ENCODE measurements at places on chromosomes 1 and 21.

- no peak for DNase-seq
Measured at GRCh38 chr1:156138458-156138867, 14.9 kb upstream of the SEMA4A start.

DNA sequence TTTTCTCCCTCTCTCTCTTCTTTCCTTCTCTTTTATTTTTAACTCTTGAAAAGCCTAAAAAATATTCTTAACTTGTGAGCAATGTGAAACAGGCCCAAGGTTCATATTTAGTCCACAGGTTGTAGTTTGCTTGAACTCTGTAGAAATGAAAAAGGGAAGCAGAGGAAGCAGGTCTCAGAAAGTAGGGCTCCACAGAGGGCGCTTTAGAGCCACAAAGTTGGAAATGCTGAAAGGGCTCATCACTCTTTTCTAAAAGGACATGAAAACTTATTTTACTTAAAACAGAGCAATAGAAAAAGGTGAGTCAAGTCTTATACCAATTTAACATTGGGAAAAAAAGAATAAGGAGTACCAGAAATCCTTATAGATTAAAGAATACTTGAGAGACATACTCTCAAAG lies 247.0 kb downstream of the USP25 start:
- no peak for DNase-seq

DNA sequence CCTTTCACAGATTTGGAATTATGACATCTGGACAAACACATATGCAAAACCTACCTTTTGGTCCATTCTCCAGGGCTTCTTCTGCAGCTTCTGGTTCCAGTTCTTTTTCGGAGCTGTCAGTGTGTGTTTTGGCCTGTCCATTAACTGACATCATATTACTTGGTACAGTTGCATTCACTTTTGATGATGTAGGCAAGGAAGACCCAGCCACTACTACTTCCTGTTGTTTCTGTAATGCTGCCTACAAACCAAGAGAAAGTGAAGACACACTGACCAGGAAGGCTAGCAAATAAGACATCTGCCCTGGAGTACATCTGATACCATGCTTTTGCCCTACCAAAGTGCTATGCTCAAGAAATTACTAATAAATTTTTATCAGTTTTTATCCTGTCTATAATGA lies 31.9 kb downstream of the ACBD3 start:
- no peak for DNase-seq

- no peak for DNase-seq
Measured at GRCh38 chr1:75901371-75901770, 30.8 kb downstream of the ASB17 start.

DNA sequence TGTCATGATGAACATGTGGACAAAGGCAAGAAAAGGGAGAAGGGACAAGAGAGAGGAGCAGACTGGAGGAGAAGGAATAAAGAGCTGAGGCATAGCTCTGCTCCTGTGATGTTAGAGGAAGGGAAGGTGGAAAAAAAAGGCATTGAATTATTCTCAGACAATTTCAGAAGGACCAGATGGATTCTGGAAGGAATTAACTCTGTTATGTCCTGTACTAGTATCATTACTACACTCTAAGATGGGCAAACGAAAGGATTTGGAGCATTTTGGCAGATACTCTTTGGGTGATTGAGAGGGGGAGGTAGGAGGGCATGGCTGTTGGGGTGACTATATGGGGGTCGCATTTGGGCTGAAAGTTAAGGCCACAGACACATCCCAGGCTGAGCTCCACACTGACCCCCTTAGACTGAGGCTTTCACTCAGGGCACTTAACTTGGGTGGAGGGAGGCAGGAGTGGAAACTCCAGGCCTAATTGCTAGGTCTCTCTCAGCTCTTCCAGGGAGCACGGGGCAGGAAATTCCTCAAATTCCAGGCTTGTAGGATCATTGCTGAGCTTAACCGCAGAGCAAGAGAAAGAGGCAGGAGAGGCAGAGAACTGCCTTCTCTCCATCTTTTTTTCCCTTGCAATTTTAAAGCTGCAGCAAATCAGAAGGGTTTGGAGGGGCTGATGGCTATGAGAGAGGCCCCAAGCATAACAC lies 25.9 kb downstream of the KIRREL1 start:
- no peak for DNase-seq

GRCh38 chr1:23930861-23931490 lies 17.8 kb upstream of the CNR2 start:
- DNase-seq: no peak

GRCh38 chr1:61620536-61620935 lies 104.4 kb downstream of the TM2D1 start:
- DNase-seq: no peak

DNA sequence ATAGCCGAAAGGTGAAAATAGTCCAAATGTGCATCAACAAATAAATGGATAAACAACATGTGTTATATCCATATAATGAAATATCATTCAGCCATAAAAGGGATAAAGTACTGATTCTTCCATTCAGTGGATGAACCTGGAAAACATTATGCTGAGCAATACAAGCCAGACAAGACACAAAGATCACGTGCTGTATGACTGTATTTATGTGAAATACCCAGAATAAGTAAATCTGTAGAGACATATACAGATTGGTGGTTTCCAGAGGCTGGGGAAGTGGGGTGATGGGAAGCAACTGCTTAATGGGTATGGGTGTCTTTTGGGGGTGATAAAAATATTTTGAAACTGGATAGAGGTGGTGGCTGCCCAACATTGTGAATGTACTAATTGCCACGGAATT lies 13.3 kb upstream of the GSTM4 start:
- DNase-seq: no peak

- no peak for DNase-seq
Measured at GRCh38 chr1:180909462-180909976, 3.2 kb upstream of the KIAA1614 start.

- no peak for DNase-seq
Measured at GRCh38 chr1:212782422-212783154, 9.0 kb downstream of the NSL1 start.

DNA sequence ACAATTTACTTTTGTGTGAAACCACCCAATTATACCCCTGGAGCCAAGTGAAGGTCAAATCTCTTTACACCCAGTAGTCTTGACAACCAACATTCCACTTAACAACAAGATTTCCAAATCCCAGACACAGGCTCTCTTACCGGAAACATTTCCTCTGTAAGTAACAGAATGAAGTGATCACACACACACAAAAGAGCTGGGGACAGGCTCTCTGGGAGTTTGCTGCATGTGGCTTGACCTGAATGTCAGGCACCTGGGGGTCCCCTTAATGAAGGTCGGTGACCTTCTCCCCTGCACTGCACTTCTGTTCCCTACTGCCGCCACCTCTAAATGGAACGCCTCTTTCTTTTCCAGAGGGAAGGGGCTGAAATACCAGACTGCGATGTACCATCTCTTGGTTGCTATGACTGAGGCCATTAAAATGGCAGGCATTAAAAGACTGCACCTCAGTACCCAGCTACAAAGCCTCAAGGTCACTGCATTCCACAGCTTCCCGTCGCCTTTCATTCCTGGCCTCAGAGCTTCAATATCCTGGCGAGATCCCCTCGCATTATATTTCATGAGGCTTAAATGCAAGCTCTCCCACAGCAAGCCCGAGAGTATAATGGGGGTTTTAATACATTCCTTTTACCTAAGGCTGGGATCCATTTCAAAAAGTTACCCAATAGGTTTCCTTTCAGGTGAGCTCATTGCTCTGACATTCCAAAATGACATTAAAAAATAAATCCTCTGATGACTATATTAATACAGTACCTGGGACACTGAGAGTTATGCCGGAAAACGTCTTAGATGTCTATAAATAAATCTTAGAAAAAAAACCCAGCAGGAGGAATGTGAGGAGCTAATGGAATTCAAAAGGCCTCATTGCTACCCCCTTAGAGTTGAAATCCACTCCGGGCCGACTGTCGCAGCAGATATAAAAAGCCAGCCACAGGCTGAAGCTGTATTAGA lies 90.9 kb upstream of the DIRAS3 start:
- no peak for DNase-seq

GRCh38 chr1:75643460-75643859 lies 32.5 kb upstream of the SLC44A5 start:
- no peak for DNase-seq

DNA sequence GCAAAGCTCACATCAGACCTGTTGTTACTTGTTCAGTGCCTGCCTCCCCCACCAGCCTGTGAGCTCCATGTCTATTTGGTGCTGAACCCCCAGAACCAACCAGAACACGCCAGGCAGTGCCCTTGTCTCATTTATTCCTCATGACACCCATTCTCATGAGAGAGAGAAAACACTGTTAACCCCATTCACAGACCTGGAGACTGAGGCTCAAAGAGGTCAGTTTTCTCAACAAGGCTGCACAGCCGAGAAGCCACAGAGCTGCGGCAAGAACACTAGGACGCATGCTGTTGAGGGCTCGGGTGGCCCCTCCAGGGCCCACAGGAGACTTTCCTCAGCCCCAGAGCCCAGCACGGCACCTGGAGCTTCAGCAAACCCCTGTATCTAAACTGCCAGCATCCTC lies 13.1 kb downstream of the KCNN3 start:
- no peak for DNase-seq

DNA sequence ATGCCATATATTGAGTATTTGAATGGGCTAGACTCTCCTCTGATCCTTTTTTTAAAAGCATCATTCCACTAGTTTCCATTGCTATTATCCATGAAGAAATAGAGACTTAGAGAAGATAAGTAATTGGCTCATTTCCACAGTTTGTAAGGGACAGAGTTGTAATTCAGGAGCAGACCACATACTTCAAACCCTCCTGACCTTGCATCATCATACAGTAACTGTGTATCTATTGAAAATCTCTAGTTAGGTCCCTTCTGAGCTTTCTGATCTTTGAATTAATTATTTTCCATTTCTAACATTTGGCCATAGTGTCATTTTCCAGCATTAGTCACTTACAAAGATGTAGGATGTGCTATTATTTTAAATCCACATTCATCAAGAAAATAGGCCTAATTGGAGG lies 386.5 kb upstream of the ST6GALNAC5 start:
- no peak for DNase-seq

DNA sequence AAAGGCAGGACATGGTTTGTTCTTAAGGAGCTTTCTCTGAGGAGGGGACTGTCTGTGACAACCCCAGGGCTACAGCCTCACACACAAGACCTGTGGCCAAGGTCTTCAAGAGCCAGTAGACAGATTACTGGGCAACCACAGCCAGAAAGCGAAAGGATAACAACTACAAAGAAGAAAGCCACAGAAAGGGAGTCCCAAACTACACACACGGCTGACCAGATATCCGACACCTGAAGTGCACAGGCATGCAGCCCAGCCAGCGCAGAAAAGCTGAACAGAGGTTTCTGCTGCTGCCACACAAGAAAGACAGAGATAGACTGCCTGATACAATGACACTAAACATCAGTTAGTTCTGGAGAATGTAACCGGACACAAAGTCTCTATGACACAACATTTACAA lies 21.4 kb upstream of the NADK start:
- DNase-seq: no peak

GRCh38 chr21:35359076-35359475 lies 310.0 kb upstream of the RUNX1 start:
- no peak for DNase-seq

GRCh38 chr1:19373211-19374082 lies 61.3 kb downstream of the SLC66A1 start:
- no peak for DNase-seq

- no peak for DNase-seq
Measured at GRCh38 chr1:113565621-113566020, 175.3 kb downstream of the MAGI3 start.

DNA sequence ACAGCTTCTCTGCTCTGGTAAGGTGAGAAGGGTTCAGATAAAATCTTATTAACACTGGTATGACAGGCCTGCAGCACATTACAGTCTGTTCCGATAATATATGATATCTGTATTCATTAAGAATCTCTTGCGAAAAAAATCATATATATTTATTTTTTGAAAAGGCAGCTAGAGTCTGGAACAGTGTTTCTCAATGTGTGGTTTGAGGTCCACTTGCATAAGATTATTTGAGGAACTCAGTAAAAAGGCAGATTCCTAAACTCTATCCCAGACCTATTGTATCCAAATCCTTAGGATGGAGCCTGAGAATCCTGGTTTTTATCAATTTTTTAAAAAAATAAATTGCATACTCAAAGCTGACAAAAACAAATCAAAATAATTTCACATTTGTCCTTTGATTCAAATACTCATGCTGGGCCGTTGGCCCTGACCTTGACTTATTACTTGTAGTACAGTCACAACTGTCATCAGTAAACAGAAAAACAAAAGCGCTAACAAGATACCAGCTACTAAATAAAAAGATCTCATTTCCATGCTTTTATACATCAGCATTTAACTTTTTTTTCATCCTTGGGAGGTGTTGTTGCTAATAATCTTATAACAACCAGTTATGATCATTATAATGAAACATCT lies 60.6 kb downstream of the RGS2 start:
- no peak for DNase-seq

GRCh38 chr1:11473491-11474034 lies 5.4 kb upstream of the DISP3 start:
- peak; percentile 8 for DNase-seq

DNA sequence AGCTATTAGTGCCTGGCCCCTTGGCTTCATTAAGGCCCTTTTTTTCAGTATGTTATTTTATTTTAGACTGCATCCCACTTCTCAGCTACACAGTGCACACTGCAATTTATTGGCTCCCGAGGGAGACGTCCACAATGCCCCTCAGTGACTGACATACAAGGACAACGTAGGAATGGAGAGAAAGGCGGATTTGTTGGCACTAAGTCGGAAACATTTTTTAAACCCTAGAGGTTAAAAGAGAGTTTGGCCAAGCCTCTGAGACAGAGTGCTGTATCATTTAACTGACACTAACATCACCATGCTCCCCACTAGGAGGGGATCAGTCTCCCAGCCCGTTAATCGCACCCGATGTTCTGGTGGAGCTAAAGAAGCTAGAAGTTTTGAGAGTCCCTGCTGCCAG lies 45.7 kb upstream of the FOXD3 start:
- no peak for DNase-seq

- DNase-seq: no peak
Measured at GRCh38 chr1:154813846-154814505, 56.1 kb downstream of the KCNN3 start.

- DNase-seq: no peak
Measured at GRCh38 chr1:156498432-156499193, 2.0 kb downstream of the MEF2D start.

GRCh38 chr1:73475316-73475870 lies 722.6 kb downstream of the LRRIQ3 start:
- DNase-seq: no peak

DNA sequence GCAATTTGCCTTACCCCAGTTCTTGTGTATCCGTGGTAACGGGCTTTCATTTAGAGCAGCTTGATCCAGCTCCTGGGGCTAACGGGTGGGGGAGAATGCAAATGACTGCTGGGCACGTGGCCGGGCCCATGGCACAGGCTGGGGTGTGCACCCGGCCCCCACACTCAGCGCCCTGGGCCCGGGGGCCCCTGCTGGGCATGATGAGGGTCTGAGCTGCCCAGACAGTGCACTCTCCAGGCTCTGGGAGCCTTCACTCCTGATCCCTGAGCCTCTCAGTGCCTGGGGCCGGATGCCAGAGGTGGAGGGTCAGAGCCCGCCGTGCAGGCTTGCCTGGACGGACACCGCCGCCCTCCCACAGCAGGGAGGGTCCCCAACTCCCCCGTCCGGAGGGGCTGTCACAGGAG lies 20.1 kb upstream of the PEX10 start:
- DNase-seq: no peak

GRCh38 chr1:43452789-43453441 lies 816 bp downstream of the HYI start:
- no peak for DNase-seq

All from stimulated activated CD4-positive, alpha-beta T cell treated with anti-CD3 and anti-CD28 coated beads, Interleukin-4, amount 100 ng/mL, for 1 hour (primary cell).